Cardiac atrium fibroblast (primary cell): ENCODE measurements at places on chromosomes 7 and 10. TPM values are rescaled to one million over a fixed set of nuclear protein-coding genes. Genes with fewer than 3 reads are reported as not detected.

Gene ZNF438
- 2.8 and 6.3 TPM in 2 replicates for total RNA-seq

Gene RAB11FIP2
- total RNA-seq: 8.1 and 8.5 TPM in 2 replicates

Gene MINPP1
- total RNA-seq: 36.5 and 38.8 TPM in 2 replicates

Gene AGBL3
- total RNA-seq: under 0.01 TPM in 2 replicates

Gene PLEKHA1
- 18.1 and 19.1 TPM in 2 replicates for total RNA-seq

Gene RAB19
- not detected in 2 replicates for total RNA-seq

Gene PRR15
- total RNA-seq: 21.1 and 41.9 TPM in 2 replicates

Gene OR6B1
- total RNA-seq: not detected in 2 replicates

Gene OR2A12
- total RNA-seq: not detected in 2 replicates
